Stimulated activated CD8-positive, alpha-beta memory T cell treated with anti-CD3 and anti-CD28 coated beads, Interleukin-15, amount 100 ng/mL, for 4 hours (primary cell): ENCODE measurements at places on chromosomes 2 and 18.

GRCh38 chr2:60339286-60339685 is 214.2 kb downstream of the BCL11A start:
- no peak for DNase-seq

DNA sequence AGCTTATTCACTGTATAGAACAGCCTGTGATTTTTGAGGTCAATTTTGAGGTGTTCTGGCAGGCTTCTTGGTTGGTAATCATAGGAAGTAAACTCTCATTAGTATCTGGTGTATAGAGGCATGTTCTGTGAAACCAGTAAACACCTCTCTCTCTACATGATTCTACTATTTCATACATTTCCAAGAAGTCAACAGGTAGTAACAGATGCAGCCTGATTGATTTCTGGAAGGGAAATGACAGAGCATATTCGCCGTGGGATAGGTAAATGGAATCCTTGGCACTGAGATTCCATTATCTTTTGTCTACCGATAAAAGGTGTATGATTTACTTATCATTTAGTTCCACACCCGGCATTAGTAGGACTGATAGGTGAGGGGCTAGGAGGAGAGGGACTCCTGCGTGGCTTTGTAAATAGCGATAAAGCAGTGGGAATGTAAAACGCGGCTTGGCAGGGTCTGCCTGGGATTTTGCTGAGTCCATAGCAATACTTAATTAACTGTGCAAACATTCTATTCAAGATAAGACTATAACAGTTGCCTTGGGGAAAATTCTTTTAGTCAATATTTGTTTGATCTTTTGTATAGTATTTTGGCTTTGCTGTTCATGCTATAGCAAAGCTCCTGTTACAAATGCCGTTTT is 32.3 kb downstream of the LYPD6B start:
- no peak for DNase-seq

- DNase-seq: no peak
These were observed 118.5 kb upstream of the TACR1 start for GRCh38 chr2:75317802-75318201.

DNA sequence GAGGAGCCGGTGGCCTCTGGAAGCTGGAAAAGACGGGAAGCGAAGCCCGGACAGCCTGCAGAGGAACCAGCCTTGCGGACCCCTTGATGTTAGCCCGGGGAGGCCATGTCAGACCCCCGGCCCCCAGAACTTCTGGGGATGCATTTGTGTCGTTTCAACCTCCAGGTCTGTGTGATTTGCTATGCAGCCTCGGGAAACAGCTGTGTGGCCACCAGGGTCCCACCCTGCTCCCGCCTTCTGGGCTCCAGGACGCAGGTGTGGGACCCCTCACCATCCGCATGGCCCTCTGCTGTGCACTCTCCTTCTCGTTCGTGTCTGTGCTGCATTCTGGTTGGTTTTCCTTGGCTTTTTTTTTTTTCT is 13.3 kb downstream of the NEU4 start:
- DNase-seq: no peak

- DNase-seq: no peak
These were observed 23.0 kb upstream of the RTTN start for GRCh38 chr18:70228536-70228935.

DNA sequence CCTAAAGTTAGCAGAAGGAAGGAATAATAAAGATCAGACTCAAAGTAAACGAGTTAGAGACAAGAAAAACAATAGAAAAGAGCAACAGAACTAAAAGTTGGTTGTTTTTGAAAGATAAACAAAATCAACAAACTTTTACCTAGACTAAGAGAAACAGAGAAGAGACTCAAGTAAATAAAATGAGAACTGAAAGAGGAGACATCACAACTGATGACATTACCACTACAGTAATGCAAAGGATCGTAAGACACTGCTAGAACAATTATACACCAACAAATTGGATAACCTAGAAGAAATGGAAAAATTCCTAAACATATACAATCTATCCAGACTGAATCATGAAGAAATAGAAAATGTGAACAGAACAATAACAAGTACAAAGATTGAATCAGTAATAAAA is 139.3 kb downstream of the CD226 start:
- no peak for DNase-seq

DNA sequence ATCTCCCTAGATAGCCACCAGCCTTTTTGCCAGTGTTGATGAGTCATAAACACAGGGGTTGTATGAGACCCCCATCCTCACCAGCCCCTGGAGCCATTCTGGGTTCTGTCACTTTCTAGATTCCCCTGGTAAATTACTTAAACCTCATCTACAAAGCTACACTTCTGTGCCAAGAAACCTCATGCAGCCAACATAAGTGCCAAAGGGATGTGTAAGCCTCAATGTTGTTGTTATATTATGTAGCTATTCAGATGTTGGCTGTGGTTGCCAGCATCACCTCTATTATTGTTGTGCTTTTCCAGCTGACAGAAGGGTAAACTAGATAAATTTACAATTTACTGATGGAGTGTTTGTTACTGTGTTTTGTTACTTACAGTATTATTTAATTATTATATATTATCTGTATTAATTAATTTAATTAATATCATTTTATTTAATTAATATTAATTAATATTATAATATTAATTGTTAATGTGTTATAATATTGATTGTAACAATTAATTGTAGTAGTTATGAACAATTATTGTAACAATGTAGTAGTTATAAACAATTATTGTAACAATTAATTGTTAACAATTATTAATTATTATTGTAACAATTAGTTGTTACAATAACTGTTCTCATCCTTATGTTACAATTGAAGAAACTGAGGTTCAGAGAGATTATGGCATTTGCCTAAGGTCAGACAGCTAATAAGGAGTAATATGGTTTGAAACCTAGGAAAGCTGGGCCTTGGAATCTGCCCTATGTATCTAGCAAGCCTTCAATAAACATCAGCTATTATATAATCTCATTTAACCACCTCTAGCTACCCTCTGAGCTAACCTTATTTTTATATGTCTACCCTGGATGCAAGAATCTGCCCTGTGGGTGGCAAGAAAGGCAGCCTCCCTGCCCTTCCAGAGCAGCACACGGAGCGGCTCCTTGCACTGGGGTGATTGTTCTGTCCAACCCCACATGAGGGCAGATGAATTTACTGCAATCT is 36.1 kb downstream of the PSTPIP2 start:
- no peak for DNase-seq

DNA sequence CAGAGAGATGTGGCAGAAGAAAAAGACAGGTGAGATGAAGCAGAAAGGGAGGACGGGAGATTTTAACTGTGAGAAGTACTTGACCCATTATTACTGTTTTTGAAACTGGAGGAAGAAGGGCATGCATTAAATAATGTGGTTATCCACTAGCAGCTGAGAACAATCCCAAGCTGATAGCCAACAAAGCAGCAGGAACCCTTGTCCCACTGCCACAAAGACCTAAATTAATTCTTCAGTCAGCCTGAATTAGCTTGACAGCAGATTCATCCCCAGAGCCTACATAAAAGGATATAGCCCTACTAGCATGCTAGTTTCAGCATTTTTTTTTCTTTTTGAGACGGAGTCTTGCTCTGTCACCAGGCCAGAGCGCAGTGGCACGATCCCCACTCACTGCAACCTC is 19.5 kb upstream of the REG3A start:
- no peak for DNase-seq
